ENCODE measurements at places on chromosomes 13 and 19.
A peak's percentile ranks its signal among the peaks of the same experiment; 100 is the strongest.

GRCh38 chr19:2332341-2333026 is 4.0 kb downstream of the SPPL2B start:
- no peak for DNase-seq

- no peak for DNase-seq
These were observed 486 bp downstream of the ZNF808 start for GRCh38 chr19:52527956-52528351.

GRCh38 chr19:1252821-1253513 is 4.6 kb downstream of the MIDN start:
- DNase-seq: peak; percentile 62

DNA sequence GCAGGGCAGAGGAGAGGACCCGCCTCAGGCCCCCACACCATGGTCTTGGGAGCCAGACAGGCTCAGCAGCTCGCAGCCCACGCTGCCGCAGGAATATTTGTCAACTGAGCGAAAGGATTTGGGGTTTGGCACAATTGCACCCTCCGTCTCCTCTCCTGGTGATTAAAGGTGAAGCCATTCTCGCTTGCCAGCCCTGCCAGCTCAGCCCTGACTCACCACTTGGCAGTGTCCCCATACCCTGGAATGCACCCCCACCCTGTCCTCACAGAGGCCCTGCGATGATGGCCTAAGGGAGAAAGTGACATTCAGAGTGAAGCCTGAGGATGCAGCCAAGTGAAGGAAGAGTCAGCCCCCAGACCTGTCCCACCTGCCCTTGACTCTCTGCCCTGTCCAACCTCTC is 18.8 kb downstream of the CYTH2 start:
- no peak for DNase-seq

DNA sequence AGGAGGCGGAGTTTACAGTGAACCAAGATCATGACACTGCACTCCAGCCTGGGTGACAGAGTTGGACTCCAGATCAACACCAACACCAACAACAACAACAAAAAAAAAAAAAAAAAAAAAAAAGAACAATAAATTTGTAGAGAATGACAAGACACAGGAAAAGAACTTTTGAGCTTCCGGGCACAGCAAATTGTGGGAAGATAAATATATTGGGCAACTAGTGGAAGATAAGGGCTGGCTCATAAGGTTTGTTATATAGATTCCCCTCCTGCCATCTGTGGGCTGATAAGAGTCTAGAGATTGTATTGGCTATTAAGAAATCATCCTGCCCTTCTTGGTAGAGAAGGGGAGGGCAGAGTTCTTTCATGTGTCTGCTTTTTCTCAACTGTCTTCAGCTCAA is 33.1 kb upstream of the CYP2S1 start:
- DNase-seq: no peak

DNA sequence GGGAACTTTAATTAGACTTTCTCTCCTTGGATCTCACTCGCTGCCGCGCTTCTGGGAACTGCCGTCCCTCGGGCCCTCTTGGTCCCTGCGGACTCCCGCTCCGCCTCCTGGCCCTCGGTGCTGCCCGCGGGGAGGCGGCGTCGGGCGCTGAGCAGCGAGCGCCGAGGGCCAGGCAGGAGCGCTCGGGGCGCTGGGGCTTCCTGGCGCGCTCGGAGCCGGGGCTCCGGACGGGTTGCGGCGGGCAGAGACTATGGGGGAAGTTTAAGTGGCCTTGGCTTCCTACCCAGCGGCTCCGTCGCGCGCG is 704 bp downstream of the CHST8 start:
- DNase-seq: no peak

- no peak for DNase-seq
These were observed 21.6 kb downstream of the SGCG start for GRCh38 chr13:23202383-23202782.

DNA sequence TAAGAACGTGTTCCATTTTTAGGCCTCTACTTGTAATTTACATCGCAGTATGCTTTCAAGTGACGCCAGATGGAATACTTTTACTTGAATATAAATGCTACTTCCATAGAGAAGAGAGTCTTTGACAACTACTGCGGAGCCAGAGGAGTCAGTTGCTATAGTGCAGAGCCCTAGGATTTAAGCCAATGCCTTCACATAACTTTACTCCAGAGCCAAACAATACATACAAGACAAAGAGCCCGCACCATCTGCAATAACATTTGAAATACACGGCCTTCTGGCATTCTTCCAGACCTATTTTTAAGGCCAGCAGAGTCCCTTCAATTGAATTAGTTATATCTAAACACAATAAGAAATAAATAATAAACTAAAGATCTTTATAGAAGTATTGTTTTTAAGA is 59.4 kb downstream of the XPO4 start:
- DNase-seq: no peak

DNA sequence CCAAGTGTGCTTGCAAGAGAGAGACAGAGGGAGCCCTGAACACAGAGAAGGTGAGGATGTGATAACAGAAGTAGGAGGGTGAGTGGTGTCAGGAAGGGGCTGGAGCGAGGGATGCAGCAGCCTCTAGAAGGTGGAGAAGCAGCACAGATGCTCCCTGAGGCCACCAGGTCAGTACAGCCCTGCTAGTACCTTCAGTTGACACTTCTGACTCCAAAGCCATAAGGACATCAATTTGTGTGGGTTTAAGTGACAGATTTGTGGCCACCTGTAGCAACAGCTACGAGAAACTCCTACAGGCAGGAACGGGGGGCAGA is 6.9 kb downstream of the ERICH4 start:
- DNase-seq: no peak

DNA sequence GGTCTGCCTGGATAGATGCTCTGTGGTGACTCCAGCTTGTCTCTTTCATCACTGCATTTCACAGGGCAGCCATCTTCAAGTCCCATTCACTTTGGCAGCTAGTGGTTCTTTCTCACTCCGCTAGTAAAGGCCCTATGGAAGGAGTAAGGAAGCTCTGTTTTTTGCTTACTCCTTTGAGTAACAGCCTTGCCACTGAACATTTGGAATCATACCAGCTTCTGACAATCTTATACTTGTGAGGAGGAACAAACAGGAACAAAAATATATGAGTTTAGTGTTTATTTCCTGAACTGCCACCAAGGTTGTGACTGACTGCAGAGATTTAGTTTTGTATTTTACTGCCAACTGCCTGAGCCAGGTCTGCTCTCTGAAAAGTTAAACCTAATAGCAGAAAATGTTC is 38.7 kb downstream of the KCTD4 start:
- DNase-seq: no peak

DNA sequence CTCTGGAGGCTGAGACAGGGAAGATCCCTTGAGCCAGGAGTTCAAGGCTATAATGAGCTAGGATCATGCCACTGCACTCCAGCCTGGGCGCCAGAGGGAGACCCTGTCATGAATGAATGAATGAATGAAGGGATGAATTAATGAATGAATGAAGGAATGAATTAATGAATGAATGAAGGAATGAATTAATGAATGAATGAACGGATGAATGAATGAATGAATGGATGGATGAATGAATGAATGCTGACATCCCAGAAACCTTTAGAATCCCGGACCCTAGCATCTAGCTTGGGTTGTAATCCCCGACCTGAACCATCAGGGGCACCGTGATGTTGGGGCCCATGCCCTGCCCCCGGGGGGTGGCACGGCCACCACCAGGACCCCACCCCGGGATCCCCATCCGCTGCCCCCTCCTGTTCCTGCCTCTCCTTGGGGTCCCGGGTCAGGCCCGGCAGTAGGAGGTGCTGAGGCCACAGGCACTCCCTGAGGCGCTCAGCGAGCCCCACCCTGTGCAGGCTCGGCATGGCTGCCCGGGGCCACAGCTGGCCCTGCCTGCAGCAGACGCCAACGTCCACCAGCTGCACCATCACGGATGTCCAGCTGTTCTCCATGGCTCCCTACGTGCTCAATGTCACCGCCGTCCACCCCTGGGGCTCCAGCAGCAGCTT is 3.4 kb downstream of the EBI3 start:
- no peak for DNase-seq

GRCh38 chr13:111917086-111917485 is 149.9 kb upstream of the SOX1 start:
- DNase-seq: no peak

GRCh38 chr19:8846819-8847218 is 14.6 kb downstream of the MBD3L1 start:
- no peak for DNase-seq

DNA sequence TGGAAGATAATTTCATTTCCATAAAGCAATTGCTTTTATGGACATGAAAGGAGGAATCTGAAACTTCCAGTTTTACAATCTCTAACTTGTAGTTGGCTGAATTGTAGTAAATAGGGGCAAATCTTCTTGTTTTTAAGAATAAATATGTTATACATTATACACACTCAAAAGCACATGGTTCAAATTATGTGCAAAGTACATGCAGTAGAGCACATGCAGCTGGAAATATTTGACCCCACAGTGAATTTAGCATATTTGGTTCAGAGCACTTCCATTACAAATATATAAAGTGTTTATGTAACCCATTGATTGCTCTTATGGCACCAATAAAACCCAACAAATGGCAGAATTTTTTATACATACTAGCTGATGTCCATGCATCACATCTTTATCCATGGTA is 180.5 kb downstream of the IRS2 start:
- no peak for DNase-seq

GRCh38 chr13:77696006-77696878 is 1.2 kb upstream of the SLAIN1 start:
- no peak for DNase-seq

- no peak for DNase-seq
These were observed 43.9 kb upstream of the C1QTNF9B start for GRCh38 chr13:23941211-23941610.

DNA sequence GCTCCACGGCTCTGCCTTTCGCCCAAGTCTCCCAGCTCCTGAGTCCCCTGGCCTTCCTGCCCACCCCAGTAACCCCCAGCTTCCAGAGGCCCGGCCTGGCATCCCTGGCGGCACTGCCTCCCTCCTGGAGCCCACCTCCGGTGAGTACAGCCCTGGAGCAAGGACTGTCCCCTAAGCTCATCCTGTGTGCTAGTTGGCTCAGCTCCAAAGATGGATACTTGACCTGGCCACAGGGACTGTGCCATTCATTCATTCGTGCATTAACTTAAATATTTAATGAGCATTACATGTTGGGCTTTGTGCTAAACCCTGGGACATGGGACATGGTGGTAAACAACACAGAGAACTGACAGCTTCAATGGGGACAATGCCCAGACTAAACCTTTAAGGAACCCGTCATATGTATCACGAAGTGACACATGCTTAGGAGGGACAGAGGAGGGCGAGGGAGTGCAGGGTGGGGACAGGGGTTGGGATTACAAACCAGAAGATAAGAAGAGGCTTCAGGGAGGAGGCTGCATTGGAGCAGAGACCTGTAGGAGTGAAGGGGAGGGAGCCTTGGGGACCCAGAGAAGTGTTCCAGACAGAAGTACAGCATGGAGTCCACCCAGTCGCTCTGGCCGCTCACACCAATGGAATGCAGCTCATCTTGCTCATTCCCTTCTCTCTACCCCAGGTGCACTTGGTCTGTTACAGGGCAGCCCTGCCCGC is 6.9 kb upstream of the OVOL3 start:
- DNase-seq: no peak

GRCh38 chr19:15651791-15652190 is 11.1 kb downstream of the CYP4F3 start:
- DNase-seq: no peak

GRCh38 chr13:108227651-108228272 is 9.6 kb downstream of the ABHD13 start:
- no peak for DNase-seq

Data from stimulated activated CD4-positive, alpha-beta T cell treated with anti-CD3 and anti-CD28 coated beads, Interleukin-1b, Interleukin-23, amount 100 ng/mL, for 4 hours (primary cell).